ENCODE measurements at places on chromosomes 7 and 10.

- DNase-seq, result no peak
Observed at GRCh38 chr7:79810916-79811315, 323.7 kb upstream of the GNAI1 start.

- no peak for DNase-seq
Observed at GRCh38 chr7:49639808-49640207, 133.6 kb upstream of the VWC2 start.

- no peak for DNase-seq
Observed at GRCh38 chr10:45514291-45515270, 140.6 kb downstream of the ALOX5 start.

GRCh38 chr7:128098629-128099028, 67.4 kb upstream of the LRRC4 start:
- DNase-seq, result no peak

Data from Calu3 (cell line).